ENCODE measurements at places on chromosomes 1 and 21.

DNA sequence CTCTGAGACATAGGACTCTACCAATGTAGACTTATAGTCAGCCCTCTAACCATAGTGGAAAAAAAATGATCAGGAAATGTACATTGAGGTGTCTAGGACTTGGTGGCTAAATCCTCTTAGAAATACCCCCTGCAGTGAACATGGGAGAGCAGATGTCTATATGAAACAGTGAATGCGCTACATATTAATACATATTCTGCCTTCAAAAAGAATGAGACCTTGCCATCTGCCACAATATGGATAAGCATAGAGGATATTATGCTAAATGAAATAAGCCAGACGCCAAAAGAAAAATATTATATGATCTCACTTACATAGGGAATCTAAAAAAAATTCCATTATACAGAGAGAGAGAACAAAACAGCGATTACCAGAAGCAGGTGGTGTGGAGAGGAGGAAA is 66.6 kb upstream of the HAO2 start:
- DNase-seq = no peak

DNA sequence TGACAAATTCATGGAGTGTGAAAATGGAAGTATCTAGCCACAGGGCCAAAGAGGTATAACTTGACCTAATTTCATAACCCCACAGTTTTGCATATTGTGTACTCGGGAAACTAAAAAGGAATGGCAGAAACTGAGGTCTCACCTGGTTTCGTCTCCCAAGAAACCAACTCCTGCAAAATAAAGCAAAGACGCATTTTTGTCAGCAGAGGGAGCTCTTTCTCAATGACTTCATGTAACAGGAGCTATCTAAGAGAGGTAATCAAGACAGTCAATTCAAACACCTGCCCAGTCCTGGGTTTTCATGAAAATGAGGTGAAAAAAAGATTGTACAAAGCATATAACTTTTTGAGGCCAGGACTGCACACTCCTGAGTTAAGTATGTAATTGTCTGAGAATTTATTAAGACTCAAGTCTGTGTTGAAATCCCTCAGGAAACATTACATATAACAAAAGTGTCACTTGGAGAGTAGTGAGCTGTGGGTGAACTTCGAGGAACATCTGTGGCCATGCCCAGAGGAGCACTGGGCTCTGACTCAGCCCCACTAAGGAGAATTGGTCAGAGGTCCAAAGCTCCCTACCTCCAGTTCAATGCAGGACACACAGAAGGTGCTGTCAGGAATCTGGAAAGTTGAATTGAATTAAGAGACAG is 17.6 kb downstream of the FCRL4 start:
- DNase-seq = peak; percentile 65

- no peak for DNase-seq
These were observed 58.4 kb downstream of the OVGP1 start for GRCh38 chr1:111369177-111369576.

DNA sequence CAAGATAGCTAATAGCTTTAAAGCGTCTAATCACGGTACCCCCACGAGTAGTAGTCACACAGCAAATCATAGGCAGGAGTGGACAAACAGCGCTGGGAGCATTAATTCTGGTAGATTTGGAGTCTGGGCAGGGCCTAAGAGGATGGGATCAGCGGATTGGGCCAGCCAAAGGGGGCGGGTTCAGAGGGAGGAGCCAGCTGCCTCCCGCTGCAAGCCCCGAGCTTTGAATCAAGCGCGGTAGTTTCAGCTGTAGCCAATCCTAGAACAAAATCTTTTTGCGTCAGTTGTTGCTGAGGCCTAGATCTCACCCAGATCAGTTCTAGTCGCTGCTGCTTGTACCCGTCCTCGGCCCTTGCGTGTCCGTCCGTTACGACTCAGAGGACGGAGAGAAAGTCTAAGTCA is 576 bp upstream of the NASP start:
- peak; percentile 99 for DNase-seq

- DNase-seq = no peak
These were observed 7.9 kb downstream of the THBS3 start for GRCh38 chr1:155199792-155200191.

DNA sequence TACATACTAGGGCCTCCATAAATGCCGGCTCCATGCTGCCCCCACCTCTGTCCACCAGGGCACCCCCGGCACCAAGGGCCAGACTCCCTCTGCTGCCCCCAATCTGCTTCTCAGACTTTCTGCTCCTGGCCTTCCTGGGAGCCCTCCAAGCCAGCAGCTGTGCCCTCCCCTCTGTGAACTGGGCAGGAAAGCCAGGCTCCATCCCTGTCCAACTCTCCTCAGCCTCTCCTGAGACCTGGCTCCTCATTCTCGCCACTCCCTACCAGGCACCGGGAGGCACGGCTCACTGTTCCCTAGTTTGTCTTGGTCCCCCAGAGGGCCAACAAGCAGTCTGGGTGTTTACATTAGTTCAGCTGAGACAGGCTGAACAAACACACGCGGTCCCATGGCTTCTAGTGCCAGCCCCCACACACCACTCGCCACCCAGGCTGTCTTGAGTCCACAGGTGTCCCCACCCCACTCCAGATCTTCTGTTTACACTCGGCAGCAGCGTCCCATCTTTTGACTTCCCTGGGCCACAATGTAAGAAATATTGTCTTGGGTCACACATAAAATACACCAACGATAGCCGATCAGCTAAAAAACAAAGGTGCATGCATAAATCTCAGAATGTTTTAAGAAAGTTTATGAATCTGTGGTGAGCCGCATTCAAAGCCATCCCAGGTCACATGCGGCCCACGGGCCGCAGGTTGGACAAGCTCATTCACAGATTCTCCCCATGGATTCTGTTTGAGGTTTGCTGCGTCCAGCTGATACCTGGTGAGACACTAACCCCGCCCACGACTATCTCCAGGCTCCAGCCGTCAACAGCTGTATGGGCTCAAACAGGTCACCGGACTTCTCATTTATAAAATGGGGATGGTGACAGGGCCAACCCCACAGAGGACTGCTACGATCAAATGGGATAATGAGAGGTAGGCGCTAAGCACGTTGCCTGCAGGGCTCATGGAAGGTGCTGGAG is 29.5 kb upstream of the ECE1 start:
- no peak for DNase-seq

GRCh38 chr1:208332774-208333126 is 88.6 kb upstream of the PLXNA2 start:
- DNase-seq = no peak

GRCh38 chr1:223631956-223632355 is 33.5 kb downstream of the CAPN8 start:
- DNase-seq = no peak

GRCh38 chr1:1283821-1284220 is 3.6 kb downstream of the SCNN1D start:
- no peak for DNase-seq

- DNase-seq = no peak
These were observed 45.3 kb upstream of the GPR157 start for GRCh38 chr1:9174243-9174642.

GRCh38 chr1:150207281-150207971 is 28.5 kb downstream of the ANP32E start:
- peak; percentile 94 for DNase-seq

GRCh38 chr21:31448496-31448895 is 104.4 kb upstream of the TIAM1 start:
- no peak for DNase-seq

- DNase-seq = no peak
These were observed 61.5 kb downstream of the FBXO2 start for GRCh38 chr1:11592752-11593151.

All from G401 (cell line).